ENCODE measurements at places on chromosomes 13 and 19. TPM values are rescaled to one million over a fixed set of nuclear protein-coding genes. Genes with fewer than 3 reads are reported as not detected.

- DNase-seq = no peak
- H3K4me1 ChIP-seq = peaks cover 7% of the 10 kb centered on the region
- H3K27ac ChIP-seq = no peak overlapping the region
- H3K36me3 ChIP-seq = no peaks in the 10 kb centered on the region
Observed at GRCh38 chr13:78121001-78121400, 202.4 kb upstream of the EDNRB start.

GRCh38 chr13:33445476-33445875 is 159.9 kb upstream of the STARD13 start:
- H3K4me3 ChIP-seq = no peak overlapping the region
- no peaks in the 10 kb centered on the region for H3K36me3 ChIP-seq
- DNase-seq = no peak
- H3K4me1 ChIP-seq = no peaks in the 10 kb centered on the region
- H3K27ac ChIP-seq = no peak overlapping the region
- H3K27me3 ChIP-seq = no peaks in the 10 kb centered on the region

Gene S1PR5
- total RNA-seq = 0.56 TPM

DNA sequence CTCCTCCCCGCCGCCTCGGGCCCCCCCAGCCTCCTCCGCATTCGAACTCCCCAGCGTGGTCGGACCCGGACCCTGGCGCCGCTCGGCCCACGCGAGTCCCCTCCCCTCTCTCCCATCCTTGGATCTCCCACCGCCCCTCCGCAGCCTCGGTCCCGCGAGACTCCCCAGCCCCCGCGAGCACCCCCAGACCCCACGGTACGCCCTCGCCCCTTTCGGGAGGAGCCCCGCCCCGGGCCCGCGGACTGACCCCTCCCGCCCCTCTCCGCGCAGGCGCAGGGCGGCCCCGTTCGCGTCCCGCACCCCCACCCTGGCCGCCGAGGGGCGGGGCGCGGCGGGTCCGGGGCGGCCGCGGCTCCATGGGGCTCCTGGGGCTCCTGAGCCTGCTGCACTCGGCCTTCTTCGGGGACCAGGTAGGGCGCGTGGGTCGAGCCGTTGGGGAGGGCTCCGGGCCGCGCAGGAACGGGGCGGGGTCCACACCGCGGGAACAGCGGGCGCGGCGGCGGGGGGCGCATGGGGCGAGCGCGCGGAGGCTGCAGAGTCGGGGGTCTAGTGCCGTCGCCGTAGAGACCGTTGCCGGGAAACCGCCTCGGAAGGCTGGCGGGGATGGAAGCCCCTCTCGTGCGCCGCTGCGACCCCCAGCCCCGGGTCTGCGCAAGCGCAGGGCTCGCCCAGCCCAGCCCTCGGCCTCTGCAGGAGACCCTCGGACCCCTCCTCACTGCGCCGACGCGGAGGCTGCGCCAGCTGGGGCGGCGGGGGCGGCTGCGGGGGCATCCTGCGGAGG is 3.8 kb upstream of the APC2 start:
- DNase-seq = no peak
- no peak overlapping the region for H3K4me3 ChIP-seq
- peaks cover 3% of the 10 kb centered on the region for H3K4me1 ChIP-seq
- H3K27me3 ChIP-seq = peaks cover 8% of the 10 kb centered on the region
- H3K27ac ChIP-seq = no peak overlapping the region
- peaks cover 4% of the 10 kb centered on the region for H3K36me3 ChIP-seq

DNA sequence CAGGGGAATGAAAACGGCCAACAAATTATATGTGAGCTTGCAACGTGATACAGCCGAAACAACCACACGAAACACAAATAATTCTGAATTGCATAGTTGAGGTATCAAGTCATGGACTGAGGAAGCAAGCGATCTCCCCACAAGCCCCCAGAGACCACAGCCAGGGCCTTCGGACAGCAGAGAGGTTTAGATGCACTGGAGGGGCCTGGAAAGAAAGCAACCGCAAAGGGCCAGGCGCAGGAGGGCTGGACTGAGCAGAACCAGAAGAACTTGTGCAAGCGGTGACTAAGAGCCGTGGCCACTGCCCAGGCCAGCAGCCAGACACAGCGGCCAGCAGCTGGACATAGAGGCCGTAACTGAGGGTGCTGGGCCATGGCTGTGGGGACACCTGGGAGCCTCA is 131.4 kb downstream of the TNFRSF19 start:
- no peaks in the 10 kb centered on the region for H3K4me1 ChIP-seq
- H3K4me3 ChIP-seq = no peak overlapping the region
- H3K36me3 ChIP-seq = no peaks in the 10 kb centered on the region
- DNase-seq = no peak

DNA sequence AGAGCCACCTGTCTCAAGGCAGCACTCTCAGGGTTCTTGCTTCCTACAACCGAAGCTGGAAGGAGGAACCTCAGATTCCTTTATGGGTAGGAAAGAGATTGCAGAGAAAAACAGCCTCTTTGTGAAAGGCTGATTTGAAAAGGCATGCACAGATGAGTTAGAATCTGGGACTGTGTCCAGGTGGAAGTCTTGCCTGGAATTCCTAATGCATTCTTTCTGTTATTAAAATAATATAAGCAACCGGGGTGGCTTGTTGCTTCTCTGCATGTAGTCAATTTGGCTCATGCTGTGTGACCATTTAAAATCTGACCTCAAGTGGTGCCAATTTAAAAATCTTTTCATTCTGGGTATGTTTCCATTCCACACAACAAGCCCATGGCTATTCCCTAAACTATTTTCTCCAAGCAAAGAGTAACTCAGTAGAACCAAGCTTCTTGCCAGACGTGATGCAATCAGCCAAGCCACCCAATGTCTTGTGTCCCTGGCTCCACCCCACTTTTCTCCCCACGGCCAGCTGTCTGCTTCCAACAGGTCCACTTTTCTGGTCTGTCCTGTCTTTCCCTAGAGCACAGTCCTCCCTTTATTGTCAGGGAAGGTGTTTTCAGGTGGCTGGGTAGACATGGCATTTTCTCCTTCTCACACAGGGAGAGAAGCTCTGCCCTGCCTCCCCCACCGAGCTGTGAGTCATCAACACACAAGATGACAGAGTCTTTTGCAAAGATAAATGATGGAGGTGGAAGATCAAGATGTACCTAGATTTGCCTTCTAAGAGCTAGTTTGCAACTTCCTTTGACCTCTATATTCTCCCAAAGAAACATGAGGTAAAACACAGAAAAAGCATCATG is 394.3 kb downstream of the FOXO1 start:
- H3K4me1 ChIP-seq = no peaks in the 10 kb centered on the region
- H3K27me3 ChIP-seq = no peaks in the 10 kb centered on the region
- no peak overlapping the region for H3K4me3 ChIP-seq
- H3K36me3 ChIP-seq = no peaks in the 10 kb centered on the region

GRCh38 chr13:48944221-48944620 is 31.5 kb upstream of the FNDC3A start:
- no peak for DNase-seq
- no peaks in the 10 kb centered on the region for H3K4me1 ChIP-seq
- H3K27me3 ChIP-seq = no peaks in the 10 kb centered on the region
- no peaks in the 10 kb centered on the region for H3K36me3 ChIP-seq
- H3K4me3 ChIP-seq = no peak overlapping the region

DNA sequence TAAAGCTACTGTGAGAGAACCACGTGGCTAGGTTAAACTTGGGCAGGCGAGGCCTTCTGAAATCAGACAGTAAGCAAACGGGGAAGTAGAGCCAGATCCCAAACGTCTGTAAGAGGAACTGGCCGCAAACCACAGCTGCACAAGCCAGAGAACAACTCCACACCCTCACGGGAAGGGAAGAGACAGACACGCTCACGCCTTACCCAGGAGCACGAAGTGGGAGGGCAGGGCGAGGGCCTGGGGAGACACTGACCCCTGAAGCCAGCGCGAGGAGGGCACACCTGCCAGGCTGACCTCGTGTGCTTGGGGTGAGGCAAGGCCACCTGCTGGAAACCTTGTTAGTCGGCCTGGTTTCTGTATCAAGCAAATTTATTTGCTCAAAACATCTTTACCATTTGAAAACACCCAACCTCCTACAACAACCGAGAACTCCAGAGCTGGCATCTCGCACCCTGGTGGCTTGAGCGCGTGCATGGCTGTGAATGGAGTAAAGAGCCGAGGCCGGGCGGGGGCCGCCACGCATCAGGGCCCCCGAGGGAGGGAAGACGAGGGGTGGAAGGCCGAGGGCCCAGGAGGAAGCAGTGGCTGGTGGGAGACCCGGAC is 7.3 kb downstream of the POLR2E start:
- DNase-seq = no peak
- no peaks in the 10 kb centered on the region for H3K27me3 ChIP-seq
- peak overlapping the region; percentile 20 for H3K27ac ChIP-seq
- peaks cover 19% of the 10 kb centered on the region for H3K36me3 ChIP-seq
- peaks cover 18% of the 10 kb centered on the region for H3K4me1 ChIP-seq

Gene DENND1C
- total RNA-seq = 1.1 TPM

Gene LILRB4
- total RNA-seq = 5.0 TPM

GRCh38 chr13:93925990-93926389 is 553.5 kb downstream of the DCT start:
- no peaks in the 10 kb centered on the region for H3K4me1 ChIP-seq
- no peak overlapping the region for H3K27ac ChIP-seq
- DNase-seq = no peak
- H3K27me3 ChIP-seq = no peaks in the 10 kb centered on the region
- H3K4me3 ChIP-seq = no peak overlapping the region
- H3K36me3 ChIP-seq = no peaks in the 10 kb centered on the region
